Coronary artery (tissue), 2 donors: ENCODE measurements at places on chromosomes 3 and 15.

DNA sequence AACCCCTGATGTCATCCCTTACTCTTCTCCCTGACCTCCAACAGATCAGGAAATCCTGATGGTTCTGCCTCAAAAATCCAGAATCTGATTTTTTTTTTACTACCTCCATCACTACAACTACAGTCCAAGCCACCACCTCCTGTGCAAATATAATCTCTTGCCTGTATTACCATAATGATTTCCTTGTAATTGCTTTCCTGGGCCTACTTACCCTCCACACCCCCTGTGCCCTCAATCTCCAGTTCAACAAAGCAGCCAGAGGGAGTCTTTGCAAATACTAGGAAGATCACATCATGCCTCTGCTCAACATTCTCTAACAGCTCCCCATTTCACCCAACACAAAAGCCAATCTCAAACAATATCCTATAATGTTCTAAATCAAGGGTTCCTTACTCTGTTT lies 159.9 kb downstream of the FMN1 start:
- DNase-seq: no peak

- DNase-seq: no peak
Observed at GRCh38 chr3:1348547-1348946, 255.7 kb downstream of the CNTN6 start.

DNA sequence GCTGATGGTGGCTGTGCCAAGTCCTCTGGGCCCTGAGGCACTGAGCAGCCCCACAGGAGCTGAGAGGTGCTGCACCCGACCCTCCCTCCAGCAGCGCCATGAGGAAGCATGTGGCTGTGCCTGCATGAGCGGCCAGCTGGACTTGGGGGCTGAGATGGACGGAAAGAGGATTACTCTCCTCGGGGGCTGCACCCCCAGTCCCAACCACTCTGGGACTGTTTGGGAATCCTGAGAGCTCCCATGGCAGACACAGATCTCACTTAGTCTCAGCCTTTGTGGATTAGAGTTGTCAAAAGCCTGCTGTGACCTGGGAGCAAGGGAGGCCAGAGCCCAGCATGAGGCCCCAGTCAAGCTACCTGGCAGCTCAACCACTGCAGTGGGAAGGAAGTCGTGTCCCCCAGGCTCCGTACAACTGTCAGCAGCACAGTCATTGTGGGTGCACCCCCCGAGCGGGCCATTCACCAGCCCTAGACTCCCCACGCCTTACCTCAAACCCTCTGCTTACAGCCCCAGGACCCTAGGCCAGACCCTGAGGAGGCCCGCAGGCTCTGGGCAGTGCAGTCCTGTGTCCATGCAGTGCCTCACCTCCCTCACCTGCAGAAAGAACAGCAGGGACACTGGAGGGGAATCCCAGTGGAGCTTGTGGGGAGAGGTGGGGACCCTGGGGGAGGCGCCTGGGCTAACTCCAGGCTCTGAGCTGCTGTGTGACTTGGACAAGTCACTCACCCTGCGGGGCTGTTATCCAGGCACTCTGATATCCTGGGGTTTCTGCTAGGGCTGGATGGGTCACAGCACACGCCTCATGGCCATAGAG lies 17.1 kb downstream of the PRR23E start:
- DNase-seq: no peak

- no peak for DNase-seq
Observed at GRCh38 chr3:97823046-97824004, 1.5 kb downstream of the CRYBG3 start.

DNA sequence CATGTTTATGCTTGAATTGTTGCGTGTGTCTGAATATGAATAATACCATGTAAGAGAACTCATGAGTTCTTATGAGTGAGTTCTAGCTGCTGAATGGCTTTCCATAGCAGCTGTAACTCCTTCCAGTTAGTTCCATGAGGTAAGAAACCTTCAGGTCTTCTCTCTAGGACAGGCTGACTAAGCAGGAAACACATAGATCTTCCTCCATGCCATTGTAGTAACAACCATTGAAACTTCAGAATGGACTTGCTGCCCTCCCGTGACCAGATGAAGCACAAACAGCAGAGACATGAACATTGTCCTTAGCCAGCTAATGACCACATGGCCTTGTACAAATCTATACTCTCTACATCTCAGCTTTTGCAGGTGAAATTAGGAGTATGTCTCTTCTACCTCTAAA lies 200.0 kb downstream of the ZNF385D start:
- no peak for DNase-seq

GRCh38 chr15:92071045-92071634 lies 217.6 kb downstream of the SLCO3A1 start:
- no peak for DNase-seq

DNA sequence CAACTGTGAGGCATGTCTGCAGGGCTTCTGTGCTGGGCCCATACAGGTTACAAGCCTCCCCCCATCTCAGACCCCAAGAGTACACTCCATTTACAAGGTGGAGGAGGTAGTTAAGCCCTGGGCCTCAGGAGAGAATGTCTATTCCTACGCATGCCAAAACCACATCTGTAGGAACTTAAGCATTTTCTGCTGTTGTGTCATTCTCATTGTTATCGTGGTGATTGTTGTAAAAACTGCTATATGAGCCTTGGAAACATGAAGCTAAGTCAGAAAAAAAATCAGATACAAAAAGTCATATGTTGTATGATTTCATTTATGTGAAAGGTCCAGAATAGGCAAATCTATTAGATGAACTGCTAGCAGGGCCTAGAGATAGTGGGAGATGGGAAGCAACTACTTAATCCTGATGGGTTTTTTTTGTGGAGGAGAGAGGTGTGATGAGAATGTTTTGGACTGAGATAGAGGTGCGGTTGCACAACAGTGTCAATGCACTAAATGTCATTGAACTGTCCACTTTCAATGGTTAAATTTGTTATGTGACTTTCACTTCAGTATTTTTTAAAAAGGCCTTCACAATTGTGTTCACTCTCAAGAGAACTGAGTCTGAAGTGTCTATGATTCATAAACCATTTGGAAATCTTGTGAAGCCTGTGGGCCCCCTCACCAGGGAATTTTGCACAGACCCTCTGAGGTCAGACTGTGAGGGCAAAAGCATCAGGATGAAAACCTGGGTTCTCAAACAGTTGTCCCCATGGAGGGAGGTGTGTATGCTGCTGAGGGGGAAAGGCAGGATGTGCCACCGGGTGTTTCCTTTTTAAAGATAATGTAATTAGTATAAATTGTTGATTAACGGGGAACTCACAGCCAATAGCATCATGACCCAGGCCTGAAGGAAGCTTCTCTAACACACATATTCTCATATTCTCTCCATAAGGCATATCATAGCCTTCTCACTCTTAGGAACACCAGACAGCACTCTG lies 3.2 kb downstream of the RTP3 start:
- no peak for DNase-seq

DNA sequence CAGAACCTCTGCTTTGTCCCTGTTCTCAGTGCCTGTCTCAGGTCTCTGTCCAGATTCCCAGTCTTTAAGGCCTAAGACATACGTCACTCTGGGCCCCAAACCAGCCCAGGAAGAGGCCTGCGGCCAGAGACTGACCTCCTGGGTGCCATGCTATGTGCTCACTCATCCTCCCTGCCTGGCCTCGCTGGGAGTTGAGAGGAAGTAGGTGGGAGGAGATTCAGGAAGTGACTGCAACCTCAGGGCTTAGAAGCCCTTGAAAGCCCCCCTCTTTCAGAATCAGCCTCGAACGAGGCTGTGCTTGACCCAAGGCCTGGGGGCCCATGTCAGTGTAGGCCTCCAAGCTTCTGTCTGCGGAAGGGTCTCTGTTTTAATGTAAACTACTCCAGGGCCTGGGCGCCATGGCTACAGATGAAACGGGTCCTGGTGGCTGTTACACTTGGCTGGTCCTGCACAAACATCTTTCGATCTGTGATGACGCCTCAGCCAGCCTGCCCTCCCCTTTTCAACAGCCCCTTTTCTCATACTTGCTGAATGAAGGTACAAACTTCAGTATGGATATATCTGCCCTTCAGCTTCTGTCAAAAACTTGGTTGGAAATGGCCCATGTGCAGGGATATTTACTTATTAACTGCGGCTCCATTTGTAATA lies 11.7 kb downstream of the RASGRF1 start:
- DNase-seq: no peak

- no peak for DNase-seq
Observed at GRCh38 chr15:79310985-79311900, at the start of gene TMED3. Gene TMED3 (plus strand): TSS chr15:79311112. CDS start chr15:79311250, 138 bp downstream.

DNA sequence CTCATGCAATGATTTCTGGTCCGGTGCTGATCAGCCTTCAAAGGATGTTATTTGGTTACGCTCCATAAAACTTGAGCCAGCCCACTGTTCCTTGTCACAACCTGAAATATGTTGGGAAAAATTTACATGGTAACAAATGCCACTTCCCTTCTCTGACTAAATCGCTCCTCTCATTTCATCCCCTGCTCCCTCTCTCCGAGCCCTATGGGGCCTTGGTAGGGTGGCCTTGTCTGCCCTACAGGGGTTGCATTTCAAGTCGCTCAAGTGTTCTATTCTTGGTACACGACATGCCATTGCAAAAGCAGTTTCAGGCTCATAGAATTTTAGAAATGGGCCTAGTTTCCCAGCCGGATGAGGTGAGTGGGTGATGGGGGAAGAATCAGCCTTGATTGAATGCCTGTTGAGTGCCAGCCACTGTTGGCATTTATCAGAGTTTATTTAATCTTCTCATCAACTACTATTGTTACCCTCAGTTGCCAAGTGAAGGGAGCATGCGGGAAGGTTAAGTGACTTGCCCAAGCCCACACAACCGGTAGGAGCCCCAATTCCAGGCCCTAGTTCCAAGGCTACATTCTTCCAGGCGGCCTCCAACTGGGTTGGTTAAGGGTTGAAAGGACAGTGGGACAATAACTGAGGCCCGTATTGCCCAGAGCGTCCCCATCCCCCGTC lies 961 bp upstream of the ABHD2 start:
- no peak for DNase-seq

- DNase-seq: no peak
Observed at GRCh38 chr3:58324391-58325390, 8.0 kb upstream of the PXK start.

DNA sequence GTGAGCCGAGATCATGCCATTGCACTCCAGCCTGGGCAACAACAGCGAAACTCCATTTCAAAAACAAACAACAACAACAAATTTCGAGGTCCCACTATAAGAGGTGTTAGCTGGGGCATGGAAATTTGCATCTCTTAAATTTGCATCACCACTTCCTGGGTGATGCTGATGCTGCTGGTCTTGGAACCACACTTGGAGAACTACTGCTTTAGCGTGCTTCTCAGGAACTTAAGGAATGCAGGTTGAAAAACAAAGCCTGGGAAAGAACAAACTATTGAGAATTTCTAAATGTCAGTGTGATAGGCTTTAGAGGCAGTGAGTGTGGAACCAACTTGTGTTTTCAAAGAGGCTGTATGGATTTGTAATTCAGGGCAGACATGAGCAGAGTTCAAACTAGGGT lies 858.4 kb upstream of the ARPP21 start:
- no peak for DNase-seq
